ENCODE measurements at places on chromosomes 11 and 22.

GRCh38 chr22:48244388-48245195, 1482.1 kb downstream of the TBC1D22A start:
- DNase-seq = no peak

DNA sequence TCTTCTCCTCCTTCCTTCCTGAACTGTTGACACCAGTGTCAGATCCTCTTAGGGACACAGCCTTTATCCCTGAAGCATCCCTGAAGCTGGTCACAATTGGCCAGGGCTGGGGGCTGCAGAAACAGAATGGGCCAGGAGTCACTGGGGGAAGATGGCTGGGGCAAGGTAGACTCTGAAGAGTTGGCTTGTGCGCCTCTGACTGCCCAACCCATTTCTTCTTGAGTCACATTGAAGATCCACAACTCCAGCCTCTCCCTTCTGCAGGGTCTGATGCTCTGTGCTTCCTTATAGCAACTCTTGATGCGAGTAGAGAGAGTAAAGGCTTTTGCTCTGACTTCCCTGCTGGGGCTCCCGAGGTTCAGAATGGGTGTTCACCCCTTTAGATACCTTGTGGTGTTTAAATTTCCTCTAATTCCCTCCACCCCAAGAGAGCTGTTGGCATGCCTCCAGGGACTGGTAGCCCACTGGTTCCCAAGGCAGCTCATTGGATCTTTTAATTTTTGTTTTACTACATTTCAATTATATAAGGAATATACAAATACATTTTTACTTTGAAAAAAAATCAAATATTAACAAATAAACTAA, 13.4 kb downstream of the PRDM11 start:
- DNase-seq = no peak

DNA sequence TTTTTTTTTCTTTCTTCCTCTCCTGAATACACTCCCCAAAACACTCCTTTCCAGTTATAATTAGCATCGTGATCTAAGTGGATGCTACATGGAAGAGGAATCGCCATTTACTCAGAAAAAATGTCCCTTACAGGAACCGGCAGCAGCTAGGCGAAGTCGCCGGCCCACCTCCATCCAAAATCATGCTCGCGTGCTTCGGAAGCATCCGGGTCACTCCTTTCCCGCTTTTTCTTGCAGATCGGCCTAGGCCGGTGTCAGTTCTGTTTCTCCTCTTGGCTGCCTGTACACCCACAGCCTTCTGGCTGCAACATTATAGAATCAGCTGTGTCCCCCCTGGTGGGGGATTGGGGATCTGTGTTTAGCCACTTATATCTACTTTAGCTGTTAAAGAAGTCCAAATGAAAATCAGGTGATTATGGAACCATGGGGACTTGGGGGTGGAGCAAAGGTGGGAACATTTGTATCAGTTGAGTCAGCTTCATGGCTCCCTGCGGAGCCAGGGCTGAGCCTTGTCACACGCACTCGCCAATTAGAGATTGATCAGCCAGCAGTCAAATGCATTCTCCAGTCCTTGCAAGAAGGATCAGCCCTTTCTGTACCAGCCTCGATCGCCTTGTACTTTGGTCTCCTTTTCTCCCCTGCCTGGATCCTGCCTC, 36.3 kb downstream of the ASRGL1 start:
- DNase-seq = no peak

DNA sequence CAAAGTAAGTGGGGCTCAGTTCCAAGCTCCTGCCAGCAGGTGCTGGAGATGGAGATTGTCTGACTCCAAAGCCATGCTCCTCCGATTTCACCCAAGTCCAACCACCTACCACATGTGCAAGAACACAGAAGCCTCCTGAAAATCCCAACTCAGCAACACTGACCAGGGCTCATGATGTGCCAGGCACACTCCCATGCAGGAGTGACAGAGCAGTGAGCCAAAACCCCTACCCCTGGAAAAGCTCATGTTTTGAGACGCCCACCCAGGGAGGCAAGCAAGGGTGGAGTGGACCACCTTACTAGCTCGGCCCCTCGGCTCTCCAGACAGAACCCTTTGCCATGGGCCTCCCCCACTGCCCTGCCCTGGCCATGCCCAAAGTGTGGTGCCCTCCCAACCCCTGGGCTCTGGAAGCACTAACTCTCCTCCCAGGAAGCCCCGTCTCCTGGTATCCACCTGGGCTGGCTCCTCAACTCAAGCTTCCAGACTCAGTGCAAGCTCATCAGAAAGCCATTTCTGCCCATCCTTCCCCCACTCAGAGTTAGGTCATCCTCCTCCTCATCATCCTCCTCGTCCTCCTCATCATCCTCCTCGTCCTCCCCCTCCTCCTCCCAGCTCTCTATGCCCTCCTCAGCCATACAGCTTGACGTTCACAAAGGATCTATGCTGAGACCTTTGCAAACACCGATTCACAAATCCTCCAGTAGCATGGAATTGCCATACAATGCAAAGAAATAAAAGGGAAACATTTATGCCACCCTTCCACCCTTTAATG, 154.9 kb downstream of the MPPED1 start:
- DNase-seq = no peak

- no peak for DNase-seq
Observed at GRCh38 chr11:62004473-62004872, 37.0 kb upstream of the FTH1 start.

DNA sequence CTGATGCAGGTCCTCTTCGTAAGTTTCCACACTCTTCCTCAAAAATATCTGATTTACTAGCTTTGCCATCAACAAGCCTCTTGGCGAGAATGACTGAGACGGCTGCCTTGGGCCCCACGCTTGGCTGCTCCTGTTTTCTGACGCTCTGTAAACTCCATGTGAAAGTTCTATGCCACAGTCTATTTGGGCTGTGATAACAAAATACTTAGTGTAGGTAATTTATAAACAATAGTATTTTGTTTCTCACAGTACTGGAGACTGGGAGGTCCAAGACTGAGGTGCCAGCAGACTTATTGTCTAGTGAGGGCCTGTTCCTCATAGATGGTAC, 123.2 kb upstream of the SORL1-AS1 start:
- DNase-seq = no peak

- DNase-seq = no peak
Observed at GRCh38 chr11:102361086-102362031, 14.3 kb downstream of the BIRC2 start.

GRCh38 chr11:73995731-73996130, 13.1 kb upstream of the UCP2 start:
- DNase-seq = no peak

- DNase-seq = no peak
Observed at GRCh38 chr22:35442471-35442870, 42.5 kb downstream of the MCM5 start.

DNA sequence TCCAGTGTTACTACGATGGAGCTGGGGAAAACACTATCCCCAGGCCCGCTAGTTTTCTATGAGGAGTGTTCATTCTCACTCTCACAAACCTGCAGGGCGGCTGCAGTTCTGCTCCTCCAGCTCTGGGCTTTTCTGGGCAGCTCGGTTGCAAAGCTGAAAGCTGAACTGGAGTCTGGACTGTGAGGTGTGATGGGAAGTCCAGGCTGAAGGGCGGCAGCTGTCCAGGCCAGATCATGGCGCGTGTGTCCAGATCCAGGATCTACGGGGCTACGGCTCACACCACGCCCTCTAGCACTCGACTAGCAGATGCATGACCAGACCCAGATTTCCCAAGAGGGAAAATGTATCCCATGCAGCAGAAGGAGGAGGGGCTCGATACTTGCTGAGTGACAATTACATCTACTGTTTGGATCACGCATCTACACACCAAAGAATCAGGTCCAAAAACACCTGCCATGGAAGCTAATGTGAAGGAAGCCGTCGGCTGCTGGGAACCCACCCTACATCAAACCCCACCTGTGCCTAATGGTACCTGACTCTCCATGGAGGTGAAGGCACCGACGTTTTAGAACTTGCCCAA, 555.0 kb downstream of the BRD1 start:
- DNase-seq = no peak
